ENCODE measurements at places on chromosomes 2 and 18. TPM values are rescaled to one million over a fixed set of nuclear protein-coding genes. Genes with fewer than 3 reads are reported as not detected.

DNA sequence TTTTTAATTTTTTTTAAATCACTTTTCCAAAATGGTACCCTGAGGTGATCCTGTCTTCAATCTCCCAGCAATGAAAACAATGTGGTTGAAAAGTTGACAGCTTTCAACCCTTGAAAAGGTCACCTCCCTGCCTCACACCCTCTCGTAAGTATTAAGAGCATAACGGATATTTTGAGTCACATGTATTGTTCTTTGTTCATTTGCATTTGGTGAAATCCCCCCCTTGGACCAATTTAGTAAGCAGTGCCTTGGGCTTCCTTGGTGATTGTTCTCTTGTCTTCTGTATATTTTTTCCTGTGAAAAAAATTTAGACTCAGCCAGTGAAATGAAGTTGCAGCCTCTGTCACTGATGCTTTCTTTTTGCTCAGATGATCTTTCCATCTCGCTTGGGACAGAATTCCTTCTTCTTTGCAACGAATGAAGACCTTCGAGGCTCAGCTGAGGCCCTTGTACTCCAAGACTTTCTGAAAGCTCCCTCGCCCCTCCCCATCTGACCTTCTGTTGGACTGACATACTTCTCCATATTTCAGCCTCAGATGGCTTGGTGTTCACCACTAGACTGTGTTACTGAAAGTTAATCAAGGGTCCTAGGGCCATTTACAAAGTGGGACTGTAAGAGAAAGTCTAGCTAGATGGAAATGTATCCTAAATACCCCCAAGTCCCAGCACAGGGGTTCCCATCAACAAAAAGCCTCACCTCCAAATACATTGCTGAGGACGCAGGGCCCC, 158.4 kb downstream of the BCL2 start:
- no peak for DNase-seq

- peak; percentile 18 for DNase-seq
Observed at GRCh38 chr18:49175071-49175470, 224.3 kb upstream of the SMAD7 start.

- no peak for DNase-seq
Observed at GRCh38 chr2:8569332-8569930, 112.4 kb upstream of the ID2 start.

DNA sequence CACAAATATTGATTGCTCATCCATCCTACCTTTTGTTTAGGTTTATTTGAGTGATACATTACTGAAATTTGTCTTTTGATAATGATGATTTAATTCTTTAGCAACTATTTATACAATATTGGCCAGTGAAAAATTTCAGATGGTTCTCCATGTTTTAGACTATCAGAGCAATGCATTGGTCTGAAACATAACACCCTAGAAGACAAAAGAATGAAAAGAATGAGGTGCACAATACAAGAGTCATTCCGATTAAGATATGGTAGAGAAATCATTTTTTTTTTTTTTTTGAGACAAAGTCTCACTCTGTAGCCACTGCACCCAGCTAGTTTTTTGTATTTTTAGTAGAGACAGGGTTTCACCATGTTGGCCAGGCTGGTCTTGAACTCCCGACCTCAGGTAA, 197.4 kb upstream of the FAM98A start:
- peak; percentile 19 for DNase-seq

The SPP2 gene
- total RNA-seq, result not detected

The LYG2 gene
- total RNA-seq, result not detected

Data from GM23248 (cell line).